CD4-positive, alpha-beta T cell treated with Interferon gamma for 1 hour (primary cell): ENCODE measurements at places on chromosomes 3 and 15.

DNA sequence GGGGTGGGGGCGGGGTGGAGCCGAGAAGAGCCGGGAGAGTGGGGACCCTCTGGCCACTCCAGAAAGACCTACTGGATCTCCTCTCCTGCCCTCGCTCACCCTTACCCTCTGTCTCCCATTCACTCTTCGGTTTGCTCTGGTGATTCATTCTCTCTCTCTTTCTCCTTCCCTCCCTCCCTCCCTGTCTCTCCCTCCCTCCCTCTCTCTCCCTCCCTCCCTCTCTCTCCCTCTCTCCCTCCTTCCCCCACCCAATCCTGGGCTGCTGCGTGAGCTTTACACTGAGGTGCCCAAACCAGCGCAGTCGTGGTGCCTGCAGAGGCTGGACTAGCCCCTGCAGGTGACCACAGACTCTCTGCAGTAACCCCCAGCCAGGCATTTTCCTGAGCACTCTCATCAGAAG, 32.2 kb upstream of the ADAMTS17 start:
- no peak for DNase-seq

GRCh38 chr15:35533130-35534110, 12.5 kb downstream of the DPH6 start:
- no peak for DNase-seq

GRCh38 chr3:23103764-23104163, 99.4 kb upstream of the UBE2E2 start:
- no peak for DNase-seq

DNA sequence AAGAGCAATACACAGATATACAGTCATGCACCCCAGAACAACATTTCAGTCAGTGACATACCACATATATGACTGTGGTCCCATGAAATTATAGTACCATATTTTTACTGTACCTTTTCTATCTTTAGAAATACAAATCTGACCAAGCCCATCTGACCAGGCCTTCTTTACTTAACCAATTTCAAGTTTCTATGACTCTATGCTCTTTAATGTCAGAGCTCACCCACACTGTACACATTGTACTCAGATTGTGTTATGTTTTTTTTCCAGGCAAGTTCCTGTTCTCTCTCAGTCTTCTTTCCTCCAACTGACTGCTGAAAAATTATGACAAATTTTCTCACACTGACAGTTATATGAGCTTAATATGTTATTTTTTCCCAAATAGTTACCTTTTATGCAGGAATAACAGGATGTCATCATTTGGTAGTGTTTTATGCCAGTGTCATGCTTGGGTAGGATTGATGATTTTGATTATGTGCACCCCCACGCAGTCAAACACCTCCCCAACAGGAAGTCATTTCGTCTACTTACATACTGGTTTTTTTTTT, 8.0 kb upstream of the CBLB start:
- DNase-seq, result peak; percentile 7

- DNase-seq, result no peak
These were observed 6.3 kb downstream of the PXYLP1 start for GRCh38 chr3:141237701-141238521.

- DNase-seq, result no peak
These were observed 5.0 kb downstream of the THBS1 start for GRCh38 chr15:39585871-39586301.
